Fibroblast of skin of left biceps (primary cell): ENCODE measurements at places on chromosomes 13 and 19.

GRCh38 chr19:6730153-6730804, 7.1 kb downstream of the GPR108 start:
- DNase-seq, result no peak

- no peak for DNase-seq
These were observed 2.6 kb upstream of the DOHH start for GRCh38 chr19:3503036-3503572.

- DNase-seq, result no peak
These were observed 23.5 kb downstream of the ZNF574 start for GRCh38 chr19:42099336-42099925.

- DNase-seq, result no peak
These were observed 21.7 kb downstream of the PHF11 start for GRCh38 chr13:49517461-49517860.

- no peak for DNase-seq
These were observed 2.8 kb downstream of the UBA2 start for GRCh38 chr19:34430738-34431625.

DNA sequence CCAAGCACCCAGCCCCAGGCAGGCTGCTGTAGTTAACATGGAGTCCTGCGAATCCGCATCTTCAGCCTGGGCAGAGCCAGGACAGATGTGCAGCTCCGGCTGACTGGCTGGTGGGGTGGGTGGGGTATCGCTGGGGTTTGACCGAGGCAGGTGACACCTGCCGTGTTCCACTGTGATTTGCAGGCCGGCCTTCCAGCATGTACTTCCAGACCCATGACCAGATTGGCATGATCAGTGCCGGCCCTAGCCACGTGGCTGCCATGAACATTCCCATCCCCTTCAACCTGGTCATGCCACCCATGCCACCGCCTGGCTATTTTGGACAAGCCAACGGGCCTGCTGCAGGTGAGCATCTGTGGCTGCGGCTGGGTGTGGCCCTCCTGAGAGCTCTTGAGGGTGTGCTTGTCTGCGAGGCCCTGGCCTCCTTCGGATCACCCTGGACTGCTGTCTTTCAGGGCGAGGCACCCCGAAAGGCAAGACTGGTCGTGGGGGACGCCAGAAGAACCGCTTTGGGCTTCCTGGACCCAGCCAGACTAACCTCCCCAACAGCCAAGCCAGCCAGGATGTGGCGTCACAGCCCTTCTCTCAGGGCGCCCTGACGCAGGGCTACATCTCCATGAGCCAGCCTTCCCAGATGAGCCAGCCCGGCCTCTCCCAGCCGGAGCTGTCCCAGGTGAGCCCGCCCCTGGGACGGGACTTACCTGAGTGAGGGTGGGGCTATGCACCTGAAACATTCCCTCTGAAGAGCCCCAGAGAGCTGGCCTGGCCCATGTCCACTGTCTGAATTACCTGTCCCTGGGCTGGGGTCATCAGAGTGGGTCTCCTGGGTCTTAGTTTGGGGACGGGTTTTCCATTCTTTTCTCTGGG, 30.6 kb downstream of the CERS1 start:
- DNase-seq, result no peak

GRCh38 chr19:19214159-19214490, 2.4 kb downstream of the NCAN start:
- no peak for DNase-seq

GRCh38 chr19:28594737-28595136, 618.2 kb downstream of the UQCRFS1 start:
- DNase-seq, result no peak

DNA sequence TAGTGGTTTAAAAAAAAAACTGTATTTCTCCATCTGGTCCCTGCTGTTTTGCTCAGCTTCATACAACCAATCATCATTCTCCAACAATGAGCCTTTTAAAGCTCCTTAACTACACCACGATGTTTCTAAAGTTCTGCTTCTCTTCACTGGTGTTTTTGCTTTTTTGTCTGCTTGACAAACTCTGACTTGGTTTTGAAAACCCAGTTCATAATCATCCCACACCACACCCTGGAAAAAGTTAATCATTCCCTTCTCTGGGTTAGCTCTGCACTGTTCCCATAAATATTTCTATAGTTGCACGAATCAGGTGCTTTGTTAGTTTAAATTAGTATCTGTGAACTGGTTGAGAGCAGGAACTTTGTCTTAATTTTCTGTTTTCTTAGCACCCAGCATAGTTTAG, 217.1 kb downstream of the ENOX1 start:
- DNase-seq, result no peak

DNA sequence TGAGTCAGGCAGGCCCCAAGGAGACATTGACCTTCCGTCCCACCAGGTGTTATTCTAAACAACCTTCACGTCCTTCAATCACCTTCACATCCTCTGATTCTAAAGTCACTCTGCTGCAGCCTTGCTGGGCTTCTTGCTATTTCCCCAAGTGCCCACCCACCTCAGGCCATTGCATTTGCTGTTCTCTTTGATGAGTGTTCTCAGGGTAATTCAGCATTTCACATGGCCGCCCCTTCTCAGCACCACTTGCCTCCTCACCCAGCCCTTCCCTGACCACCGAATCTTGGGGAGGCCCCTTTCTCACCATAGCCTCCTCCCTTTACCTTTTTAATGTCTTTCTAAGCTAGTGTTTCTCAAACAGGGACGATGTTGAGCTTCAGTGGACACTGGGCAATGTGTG, 4.6 kb downstream of the ZNF805 start:
- no peak for DNase-seq

- no peak for DNase-seq
These were observed at the start of gene SMIM44 for GRCh38 chr19:3483226-3483628. Gene SMIM44, minus strand, starts transcription at chr19:3483441. Its CDS starts 38 bp downstream, at chr19:3483403.

- no peak for DNase-seq
These were observed 2.7 kb upstream of the HNRNPL start for GRCh38 chr19:38852231-38853044.

- DNase-seq, result no peak
These were observed 232.1 kb downstream of the TDRD3 start for GRCh38 chr13:60629158-60629557.

GRCh38 chr19:45878043-45878794, 7.7 kb downstream of the IRF2BP1 start:
- DNase-seq, result no peak

- no peak for DNase-seq
These were observed 12.4 kb downstream of the NOSIP start for GRCh38 chr19:49567861-49568441.

GRCh38 chr13:94218951-94219350, 260.5 kb downstream of the DCT start:
- no peak for DNase-seq

GRCh38 chr19:13880059-13881043, 3.4 kb downstream of the NANOS3 start:
- DNase-seq, result peak; percentile 85

GRCh38 chr13:47268270-47268669, 371.4 kb upstream of the HTR2A start:
- DNase-seq, result no peak

GRCh38 chr13:26498656-26499601, 58.6 kb upstream of the WASF3 start:
- peak; percentile 37 for DNase-seq

DNA sequence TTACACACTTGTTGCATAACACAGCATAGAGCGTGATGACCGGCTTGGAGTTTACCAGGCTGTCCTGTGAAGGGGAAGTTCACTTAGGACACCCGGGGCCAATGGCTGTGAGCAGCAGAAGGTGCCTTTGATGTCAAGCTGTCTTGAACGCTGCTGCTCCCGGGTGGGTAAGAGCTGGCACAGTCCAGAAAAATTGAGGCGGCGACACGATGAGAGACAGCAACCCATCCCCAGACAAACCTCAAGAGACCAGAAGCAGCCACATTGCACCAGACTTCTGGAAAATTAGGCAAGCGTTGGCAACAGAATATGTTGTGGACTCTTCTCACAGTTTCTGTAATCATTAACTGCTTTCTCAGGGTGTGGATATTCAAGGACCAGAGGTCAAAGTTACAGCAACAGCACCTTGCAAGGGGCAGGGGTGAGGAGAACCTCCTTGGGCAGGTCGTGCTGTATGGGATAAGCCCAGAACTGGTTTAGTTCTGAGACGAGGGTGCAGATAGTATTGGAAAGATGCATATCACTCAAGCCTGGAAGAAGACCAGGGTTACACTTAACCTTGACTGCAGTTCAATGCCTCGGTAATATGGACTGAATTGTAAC, 10.1 kb downstream of the NFILZ start:
- DNase-seq, result no peak

DNA sequence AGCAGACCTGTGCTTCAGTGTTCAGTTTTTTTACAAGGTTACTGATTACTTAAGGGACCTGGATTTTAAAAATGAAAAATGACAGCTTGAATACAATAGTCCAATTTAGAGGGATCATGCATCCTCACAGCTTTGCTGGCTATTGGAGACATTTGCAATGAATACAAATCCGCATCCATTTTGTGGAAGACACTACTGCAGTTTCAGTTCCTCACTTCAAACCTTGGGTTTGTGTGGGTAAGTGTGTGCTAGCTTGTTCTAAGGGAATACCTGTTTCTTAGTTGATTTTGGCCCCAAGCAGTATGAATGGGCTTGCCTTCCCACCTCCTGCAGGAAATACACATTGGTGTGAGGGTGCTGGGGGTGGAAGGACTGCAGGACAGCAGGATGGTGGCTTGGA, 222.4 kb downstream of the OLFM4 start:
- no peak for DNase-seq

GRCh38 chr13:113862191-113862930, 1.5 kb downstream of the GAS6 start:
- no peak for DNase-seq

DNA sequence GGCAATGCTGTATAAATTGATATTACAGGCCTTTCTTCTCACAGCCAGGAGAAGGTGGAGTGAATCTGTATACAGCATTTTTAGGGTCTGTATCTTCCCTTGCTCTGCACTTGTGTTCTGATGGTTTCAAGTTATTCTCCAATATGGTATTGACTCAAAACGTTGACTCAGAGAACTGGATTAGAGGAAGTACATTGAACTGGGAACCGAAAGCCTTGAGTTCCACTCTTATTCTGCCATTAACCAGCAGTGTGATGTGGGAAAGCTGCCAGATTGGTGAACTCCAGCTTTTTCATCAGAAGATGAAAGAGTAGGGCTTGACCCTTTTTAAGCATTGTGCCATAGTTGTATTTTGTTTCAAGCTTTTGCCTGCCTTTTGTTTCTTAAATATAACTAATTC, 167.7 kb downstream of the SPRY2 start:
- DNase-seq, result no peak

GRCh38 chr19:10116085-10116865, 3.4 kb downstream of the EIF3G start:
- no peak for DNase-seq

DNA sequence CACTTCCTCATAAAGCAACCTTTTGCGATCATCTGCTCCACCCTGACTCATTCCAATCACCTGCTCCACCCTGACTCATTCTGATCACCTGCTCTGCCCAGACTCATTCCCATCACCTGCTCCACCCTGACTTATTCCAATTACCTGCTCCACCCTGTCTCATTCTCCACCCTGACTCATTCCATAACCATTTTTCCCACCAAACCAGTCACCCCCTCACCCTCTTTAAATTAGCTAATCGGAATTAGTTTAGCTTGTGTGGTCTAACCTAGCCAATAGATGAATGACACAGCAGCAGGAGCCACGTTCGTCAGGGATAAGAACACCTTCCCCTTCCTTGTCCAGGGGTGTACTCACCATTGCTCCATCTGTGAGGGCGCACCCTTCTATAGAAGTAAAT, 134.0 kb downstream of the COG6 start:
- DNase-seq, result no peak

DNA sequence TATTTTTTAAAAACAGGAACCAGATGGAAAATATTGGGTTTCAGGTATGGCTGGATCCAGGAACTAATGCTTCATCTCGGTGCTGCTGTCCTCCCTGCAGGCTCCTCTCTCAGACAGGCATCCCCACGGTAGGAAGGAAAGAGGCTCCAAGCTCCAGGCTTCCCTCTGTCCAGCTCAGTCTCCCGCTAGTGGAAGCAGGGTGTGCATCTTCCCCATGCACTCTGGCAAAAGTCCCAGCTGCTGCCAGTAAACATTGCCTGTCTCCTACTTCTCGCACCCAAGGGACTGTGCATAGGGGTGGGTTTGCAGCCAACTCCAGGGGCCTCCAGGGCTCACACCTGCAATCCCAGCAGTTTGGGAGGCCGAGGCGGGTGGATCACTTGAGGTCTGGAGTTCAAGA, 29.2 kb downstream of the IL12RB1 start:
- DNase-seq, result no peak

- no peak for DNase-seq
These were observed 1644.8 kb downstream of the PCDH9 start for GRCh38 chr13:65585346-65585745.

DNA sequence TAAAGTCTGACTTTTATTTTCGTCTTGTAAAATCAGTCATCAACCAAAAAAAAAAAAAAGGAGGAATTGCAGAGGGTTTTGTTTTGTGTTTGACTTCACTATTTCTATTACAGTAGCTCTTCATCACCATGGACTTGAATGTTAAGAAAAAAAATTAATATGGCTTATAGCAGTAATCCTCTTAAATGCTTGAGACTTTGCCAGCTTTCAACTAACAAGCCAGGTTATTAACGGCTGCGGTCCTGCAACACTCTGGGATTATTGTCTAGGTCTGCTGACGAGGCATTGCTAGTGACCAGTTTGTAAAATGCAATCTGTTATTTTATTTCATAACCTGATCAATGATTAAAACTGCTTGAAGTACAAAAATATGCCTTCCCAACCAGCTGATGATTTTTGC, 647.2 kb upstream of the KLHL1 start:
- no peak for DNase-seq

- no peak for DNase-seq
These were observed 10.6 kb downstream of the DCAF15 start for GRCh38 chr19:13962699-13963602.

- DNase-seq, result no peak
These were observed 31.5 kb upstream of the TPT1 start for GRCh38 chr13:45372189-45373161.

GRCh38 chr19:49113762-49114629, at the start of gene LIN7B:
Gene LIN7B, plus strand, starts transcription at chr19:49114370. Its CDS starts 35 bp downstream, at chr19:49114405.
- DNase-seq, result no peak

GRCh38 chr13:80030491-80030890, 310.4 kb downstream of the SPRY2 start:
- DNase-seq, result no peak

- no peak for DNase-seq
These were observed 10.4 kb upstream of the SACS start for GRCh38 chr13:23443878-23444277.

DNA sequence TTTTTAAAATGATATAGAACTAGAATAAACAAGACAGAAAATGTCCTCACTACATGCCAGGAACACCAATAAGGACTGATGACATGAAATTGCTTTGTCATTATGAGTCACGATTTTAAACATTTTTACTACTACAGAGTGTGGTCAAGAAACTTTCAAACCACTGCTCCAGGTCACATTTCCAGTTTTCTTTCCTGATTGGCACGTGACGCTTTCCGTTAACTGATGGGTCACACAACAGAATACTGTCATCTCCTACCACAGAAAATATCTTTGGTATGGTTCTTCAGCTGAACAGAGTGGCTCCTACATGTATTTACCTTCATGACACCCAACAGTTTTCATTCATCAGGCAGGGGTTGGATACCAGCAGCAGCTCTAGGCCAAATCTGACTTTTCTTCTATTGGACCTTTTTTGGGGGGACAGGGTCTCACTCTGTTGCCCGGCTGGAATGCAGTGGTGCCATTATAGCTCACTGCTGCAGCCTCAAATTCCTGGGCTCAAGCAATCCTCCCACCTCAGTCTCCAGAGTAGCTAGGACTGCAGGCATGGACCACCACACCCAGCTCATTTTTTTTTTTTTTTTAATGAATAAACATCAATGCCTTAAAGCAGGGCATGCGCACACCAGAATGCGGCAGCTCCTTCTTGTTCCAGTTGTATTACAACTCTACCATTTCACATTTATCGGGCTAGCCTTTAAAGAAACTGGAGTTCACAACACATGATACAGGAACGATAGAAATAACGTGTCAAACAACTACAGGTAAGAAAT, 147.4 kb downstream of the RNF17 start:
- DNase-seq, result no peak
